GM03348 (cell line): ENCODE measurements at places on chromosomes 2 and 18.

DNA sequence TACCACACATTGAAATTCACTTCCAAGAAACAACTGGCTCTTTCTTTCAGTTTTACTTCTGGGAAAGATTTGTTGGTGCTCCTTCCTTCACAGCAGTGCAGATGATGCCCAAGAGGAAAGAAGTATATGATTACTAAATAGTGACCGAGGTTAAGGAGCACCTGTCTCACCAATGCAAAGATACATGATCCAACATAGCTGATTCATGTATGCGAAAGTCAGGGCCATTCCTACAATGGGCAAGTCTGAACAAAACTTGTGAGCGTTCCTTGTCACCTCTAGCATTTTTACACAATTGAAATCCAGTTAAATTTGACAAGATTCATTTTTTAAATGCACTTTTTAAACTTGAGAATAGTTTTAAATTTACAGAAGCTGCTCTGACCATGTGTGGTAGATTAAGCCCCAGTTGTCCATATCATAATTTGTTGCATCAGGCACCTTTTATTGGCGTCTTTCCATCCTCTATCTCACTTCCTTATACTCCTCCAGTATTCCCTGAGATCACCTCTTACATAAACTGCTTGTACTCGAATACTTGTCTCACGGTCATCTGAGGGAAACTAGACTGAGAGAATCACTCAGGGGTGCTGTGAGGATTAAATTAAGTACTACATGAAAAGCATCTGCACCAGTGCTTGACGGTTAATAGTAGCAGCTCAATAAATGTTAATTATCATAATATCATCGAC is 438.8 kb upstream of the CDH20 start:
- DNase-seq, result no peak

DNA sequence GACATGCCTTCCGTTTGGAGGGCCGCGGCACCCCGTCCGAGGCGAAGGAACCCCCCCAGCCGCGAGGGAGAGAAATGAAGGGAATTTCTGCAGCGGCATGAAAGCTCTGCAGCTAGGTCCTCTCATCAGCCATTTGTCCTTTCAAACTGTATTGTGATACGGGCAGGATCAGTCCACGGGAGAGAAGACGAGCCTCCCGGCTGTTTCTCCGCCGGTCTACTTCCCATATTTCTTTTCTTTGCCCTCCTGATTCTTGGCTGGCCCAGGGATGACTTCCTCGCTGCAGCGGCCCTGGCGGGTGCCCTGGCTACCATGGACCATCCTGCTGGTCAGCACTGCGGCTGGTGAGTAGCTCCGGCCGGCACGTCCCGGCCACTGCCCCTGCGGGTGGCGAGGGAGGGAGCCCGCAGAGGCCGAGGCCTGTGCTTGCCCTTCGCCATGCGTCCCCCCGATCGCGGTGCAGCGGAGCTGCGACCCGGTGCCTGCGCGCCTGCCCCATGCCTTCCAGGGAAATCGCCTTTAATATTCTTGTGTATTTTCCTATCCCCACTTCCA is 1.2 kb downstream of the BMPR2 start:
- DNase-seq, result peak; percentile 61

DNA sequence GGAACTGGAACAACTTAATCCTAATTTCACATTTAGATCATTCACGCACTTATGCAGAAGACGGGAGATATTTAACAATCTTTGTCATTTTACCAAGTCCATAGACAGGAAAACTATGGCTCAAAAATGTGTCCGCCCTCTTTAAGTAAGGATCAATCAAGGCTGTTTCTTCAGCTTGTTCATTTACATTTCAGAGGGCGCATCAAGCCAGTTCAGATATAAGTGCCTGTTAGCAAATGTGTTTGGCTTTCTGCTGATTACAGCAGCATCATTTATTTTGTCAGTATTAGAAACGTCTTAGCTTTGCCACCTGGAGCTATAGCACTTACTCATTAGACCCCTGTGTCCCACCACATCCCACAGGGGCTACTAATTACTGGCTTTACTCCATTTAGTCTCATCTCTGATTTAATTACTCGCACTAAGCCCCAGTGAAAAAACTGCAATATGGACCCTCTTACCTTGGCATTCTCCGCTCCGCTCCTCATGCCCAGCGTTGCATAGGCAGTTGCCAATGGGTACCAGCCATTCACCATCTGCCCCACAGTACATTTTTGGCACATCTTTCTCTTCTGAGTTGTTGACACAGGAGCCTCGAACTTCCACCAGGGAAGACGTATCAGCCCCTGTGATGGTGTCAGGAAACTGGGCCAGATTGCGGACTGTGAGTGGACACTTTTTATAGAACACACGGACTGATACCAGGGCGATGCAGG is 8.7 kb downstream of the EPHA4 start:
- DNase-seq, result no peak

GRCh38 chr2:18182861-18183260 is 304.4 kb downstream of the KCNS3 start:
- DNase-seq, result no peak

DNA sequence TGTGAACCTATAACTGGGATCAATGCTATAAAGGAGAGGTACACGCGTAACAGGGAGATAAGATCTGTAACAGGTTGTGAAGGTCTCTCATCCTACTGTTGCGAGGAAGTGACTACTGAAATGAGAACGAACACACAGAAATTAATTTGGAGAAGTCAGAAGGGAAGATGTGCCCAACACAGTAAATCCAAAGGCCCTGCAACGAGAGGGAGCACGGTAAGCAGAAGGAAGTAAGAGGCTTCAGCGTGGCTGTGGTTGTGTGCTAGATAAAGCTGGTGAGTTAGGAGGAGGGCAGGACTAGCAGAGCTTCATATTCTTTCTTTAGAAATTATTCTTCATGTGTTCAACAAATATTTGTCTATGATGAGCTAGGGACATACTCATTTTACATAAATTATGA is 2.5 kb upstream of the ATG16L1 start:
- no peak for DNase-seq
